ENCODE measurements at places on chromosomes 5 and 9. TPM values are rescaled to one million over a fixed set of nuclear protein-coding genes. Genes with fewer than 3 reads are reported as not detected.

DNA sequence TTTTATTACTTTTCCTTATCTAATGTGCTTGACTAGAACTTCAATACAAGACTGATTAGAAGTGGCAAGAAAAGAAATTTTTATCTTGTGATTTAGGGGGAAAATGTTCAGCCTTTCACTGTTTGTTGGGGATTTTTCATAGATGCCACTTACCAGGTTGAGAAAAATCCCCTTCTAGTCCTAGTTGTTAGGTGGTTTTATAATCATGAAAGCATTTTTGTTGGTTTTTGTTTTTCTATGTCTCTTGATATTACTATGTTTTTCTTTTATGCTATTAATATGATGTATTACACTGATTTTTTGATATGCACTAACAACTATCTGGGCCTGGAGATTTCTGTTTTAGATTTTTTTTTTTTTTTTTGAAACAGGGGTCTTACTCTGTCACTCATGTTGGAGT lies 134.0 kb downstream of the PARP8 start:
- DNase-seq: no peak

GRCh38 chr5:137360607-137361006 lies 138.5 kb downstream of the SPOCK1 start:
- no peak for DNase-seq

DNA sequence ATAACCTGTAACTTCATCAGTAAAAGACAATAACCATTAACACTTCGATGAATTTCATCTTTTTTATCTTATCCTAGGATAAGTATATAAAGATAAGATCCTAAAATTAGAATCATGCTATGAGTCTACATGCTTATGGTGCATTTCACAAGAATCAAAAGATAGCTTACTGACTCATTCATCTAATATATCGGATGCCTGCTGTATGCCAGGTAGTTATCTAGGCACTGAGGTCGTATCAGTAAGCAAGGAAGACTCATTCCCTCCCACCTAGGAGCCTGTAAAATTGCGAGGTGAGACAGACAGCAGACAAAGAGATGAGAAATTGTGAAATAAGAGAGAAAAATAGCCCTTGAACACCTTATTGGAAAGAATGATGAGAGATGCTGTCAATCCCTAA lies 240.6 kb upstream of the ADAMTSL1 start:
- DNase-seq: no peak

DNA sequence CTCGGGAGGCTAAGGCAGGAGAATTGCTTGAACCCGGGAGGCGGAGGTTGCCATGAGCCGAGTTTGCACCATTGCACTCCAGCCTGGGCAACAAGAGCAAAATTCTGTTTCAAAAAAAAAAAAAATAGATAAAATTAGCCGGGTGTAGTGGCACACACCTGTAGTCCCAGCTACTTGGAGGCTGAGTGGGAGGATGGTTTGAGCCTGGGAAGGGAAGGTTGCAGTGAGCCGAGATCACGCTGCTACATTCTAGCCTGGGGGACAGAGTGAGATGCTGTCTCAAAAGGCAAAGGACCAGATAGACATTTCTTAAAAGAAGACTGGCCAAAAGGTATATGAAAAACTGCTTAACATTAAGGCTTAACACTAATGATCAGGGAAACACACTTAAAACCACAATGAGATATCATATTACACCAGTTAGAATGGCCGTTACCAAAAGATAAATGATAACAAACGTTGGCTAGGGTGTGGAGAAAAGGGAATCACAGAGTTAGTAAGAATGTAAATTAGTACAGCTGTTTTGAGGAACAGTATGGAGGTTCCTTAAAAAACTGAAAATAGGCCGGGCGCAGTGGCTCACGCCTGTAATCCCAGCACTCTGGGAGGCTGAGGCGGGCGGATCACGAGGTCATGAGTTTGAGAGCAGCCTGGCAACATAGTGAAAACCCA lies 10.1 kb upstream of the MARVELD2 start:
- DNase-seq: no peak

- DNase-seq: no peak
Observed at GRCh38 chr5:34026089-34026761, 16.8 kb downstream of the C1QTNF3 start.

DNA sequence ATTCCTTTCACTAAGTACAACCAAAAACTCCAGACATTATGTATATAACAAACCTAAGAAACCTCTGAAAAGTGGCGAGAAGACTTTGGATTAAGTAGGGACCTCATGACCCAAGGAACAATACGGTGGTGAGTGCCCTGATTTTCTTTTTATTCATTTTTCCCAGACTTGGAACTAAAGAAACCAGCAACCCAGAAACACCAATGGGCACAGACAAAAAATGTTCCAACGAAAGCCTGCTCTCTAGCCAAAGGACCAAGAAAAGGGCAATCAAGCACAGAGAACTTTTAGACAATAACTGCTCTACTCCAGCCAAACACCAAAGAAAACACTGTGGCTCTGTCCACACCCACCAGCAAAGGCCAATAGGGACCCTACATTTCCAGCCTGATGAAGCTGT lies 66.2 kb upstream of the SSBP2 start:
- no peak for DNase-seq

DNA sequence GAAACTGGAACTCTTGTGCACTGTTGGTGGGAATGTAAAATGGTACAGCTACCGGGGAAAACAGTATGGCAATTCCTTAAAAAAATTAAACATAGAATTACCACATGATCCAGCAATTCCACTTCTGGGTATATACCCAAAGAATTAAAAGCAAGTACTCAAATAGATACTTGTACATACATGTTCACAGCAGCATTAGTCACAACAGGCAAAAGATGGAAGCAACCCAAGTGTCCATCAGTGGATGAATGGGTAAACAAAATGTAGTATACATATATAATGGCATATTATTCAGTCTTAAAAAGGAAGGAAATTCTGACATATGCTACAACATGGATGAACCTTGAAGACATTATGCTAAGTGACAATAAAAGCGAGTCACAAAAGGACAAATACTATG lies 7.4 kb upstream of the SLC22A5 start:
- no peak for DNase-seq

DNA sequence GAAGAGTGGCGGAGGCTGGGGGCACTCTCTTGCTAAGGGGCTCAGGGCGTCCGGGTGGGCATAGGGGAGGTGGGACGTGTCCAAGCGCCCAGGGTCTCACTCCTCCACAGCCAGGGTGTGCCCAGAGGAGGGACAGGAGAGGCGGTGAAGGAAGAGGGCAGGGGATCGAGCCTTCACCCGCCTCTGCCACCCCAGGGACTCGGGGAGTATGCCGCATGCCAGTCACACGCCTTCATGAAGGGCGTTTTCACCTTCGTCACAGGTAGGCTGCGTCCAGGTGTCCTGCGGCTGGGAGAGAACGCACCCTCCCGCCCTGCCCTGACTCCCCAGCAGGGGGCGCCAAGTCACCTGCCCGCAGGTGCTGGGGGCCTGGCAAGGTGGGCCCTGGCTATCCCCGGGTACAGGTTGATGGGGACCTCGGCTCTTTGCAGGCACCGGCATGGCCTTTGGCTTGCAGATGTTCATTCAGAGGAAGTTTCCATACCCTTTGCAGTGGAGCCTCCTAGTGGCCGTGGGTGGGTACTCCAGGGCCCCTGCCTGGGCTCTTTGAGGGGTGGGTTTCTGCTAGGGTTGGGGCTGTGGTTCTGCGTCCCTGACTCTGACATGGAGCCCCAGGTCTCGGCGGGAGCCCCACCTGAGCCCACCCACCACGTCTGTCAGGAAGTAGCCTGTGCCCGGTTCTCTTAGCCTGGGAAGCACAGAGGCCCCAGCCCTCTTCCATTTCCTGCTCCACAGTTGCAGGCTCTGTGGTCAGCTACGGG lies 552 bp downstream of the TMEM141 start:
- no peak for DNase-seq

DNA sequence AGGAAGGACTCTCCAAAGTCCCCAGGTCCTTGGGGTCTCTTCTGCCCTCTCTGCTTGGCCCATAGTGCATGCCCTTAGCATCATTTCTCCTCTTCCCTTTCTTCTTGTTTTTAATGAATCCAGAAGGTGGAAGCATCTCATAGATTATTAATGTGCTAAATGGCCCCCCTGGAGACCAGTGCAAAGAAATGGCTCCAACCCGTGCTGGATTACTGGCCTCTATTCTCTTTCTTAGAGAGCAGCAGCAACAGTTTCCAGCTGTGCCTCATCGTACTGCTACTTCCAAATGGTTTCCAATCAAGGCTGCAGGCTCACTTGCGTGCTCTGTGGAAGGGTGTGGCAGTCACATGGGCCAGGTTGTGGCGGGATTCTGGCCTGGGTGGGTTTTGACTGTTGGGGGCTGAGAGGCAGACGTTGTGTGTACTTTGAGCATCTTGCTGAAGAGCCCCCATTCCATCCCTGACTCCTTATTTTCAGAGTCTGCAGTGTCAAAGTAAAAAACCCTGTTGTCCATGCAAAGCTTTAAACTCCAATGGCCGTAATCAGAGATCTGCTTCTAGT lies 139.7 kb downstream of the GABBR2 start:
- DNase-seq: peak; percentile 60

DNA sequence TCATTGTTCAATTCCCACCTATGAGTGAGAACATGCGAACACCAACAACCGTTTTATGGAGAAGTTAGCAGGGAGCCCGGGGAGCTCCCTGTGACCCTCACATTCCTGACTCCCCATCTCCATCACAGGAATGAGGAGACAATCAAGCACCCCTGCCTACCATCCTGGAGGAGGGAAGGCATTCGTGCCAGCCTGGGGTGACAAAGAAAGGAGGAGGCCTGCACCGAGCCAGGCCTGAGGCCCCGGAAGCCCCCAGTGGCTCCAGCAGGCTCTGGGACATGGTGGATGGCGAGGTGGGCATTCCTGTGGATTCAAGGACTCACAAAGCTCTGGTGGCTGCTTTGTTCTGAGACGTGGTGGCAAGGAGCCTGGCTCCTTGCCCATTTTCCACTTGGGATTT lies 36.5 kb upstream of the UGT3A1 start:
- no peak for DNase-seq

GRCh38 chr5:6469836-6470235 lies 21.2 kb downstream of the UBE2QL1 start:
- DNase-seq: no peak

DNA sequence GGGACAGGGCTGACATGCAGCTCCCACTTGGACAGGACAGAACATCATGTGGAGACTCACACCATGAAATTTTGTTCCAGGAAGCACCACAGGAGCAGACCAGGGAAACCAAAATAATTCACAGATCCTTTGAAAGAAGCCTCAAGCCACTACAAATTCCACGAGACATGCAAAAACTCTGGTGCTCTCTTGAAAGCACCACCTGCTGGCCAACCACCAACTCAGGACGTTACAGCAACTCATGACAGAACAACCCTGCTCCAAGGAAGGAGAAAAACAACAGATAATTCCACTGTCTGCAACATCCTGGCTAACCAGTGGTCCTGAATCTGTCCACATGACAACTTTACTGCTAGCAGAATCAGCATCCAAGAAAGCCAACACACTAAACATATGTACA lies 516.0 kb downstream of the SPATA31D1 start:
- no peak for DNase-seq

The ATP10B gene
- 9.3 TPM for total RNA-seq

The OTP gene
- 0.83 TPM for total RNA-seq

The SPRY4 gene
- total RNA-seq: 11.6 TPM

Data from spinal cord (tissue), 10 donors.